ENCODE measurements at places on chromosomes 12 and 14.

GRCh38 chr14:64817631-64818030, 62.1 kb downstream of the SPTB start:
- DNase-seq, result no peak

GRCh38 chr12:84455598-84455997, 457.0 kb downstream of the SLC6A15 start:
- DNase-seq, result no peak

DNA sequence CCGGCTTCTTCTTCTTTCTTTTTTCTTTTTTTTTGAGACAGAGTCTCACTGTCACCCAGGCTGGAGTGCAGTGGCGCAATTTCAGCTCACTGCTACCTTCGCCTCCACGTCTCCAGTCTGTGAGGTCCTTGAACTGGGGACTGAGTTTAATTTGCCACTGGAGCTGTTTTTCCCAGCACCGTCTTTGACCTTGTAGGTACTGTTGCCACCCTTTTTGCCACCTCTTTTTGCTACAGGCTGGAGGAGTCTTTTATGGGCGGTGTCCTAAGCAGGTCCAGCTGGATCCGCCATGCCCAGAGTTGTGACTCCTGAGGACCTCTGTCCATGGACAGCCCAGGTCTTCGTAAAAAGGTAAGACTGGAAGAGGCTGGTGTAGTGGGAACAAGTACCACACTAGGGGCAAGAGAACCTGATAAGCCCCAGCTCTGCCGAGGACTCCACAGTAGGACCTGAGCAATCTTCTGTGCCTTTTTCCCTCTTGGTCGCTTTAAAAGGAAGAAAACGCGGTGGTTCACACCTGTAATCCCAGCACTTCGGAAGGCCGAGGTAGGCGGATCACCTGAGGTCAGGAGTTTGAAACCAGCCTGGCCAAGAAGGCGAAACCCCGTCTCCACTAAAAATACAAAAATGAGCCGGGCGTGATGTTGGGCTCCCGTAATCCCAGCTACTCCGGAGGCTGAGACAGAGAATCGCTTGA, 946 bp downstream of the RNU4-2 start:
- no peak for DNase-seq

- no peak for DNase-seq
These were observed 10.0 kb downstream of the EMP1 start for GRCh38 chr12:13206560-13206897.

DNA sequence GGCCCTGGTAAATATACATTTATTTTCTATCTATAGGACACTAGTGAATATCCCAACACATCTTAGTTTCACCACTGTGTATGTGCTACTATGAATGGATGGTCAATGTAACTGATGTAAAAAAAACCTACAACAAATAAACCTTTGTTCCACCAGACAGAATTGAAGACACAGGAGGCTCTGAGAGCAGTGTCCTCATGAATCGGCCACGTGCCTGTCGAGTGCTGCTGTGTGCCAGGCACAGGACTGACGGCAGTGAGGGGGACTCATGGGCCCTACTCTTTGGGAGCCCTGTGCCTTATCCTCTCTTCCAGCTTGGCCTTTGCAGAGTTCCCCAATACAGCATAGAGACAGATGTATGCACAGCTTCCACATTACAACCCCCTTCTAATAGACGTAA, 18.2 kb downstream of the CINP start:
- no peak for DNase-seq

DNA sequence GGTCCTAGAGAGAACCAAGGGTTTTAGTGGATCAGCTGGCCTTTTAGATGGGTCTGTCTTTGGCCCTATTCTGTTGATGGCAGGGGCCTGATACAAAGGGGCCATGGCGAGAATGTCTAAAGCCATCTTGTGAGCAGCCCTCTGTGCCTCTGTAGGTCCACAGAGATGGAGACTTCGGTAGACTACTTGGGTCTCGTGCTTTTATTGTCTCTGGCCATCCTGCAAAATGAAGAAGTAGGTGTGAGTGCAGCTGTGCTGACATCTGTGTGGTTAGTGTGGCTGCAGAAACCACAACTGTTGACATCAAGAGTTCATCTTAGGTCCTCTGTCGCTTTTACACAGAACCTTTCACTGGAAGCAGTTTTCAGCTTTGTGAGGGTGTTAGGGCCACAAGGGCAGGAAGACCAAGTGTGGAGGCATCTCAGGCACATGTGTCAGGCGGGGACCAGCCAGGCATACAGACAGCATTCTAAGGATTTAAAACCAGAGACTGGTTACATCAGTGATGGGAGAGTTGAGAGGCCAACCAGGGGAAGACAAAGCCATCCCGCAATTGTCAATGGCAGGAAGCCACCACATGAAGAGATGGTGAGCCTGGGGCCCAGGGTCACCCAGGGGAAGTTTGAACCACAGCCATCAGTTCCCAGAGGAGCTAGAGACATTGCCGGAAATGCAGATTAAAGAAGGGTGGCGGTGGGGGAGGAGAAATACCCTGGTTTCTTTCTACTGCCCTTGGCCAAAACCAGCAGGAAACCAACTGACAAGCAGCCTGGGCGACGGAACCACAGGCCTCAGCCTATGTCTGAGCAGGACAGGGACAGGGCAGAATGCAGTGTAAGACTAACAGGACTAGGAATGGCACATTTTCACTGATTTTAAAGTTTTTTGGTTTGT, 13.0 kb upstream of the TPCN1 start:
- DNase-seq, result no peak

GRCh38 chr12:113149361-113150150, at the start of gene CFAP73:
CFAP73 (plus strand) TSS chr12:113149724; CDS start chr12:113149858, 134 bp downstream.
- DNase-seq, result peak; percentile 26

- DNase-seq, result no peak
These were observed 273.1 kb upstream of the RTL1 start for GRCh38 chr14:101176535-101177205.

DNA sequence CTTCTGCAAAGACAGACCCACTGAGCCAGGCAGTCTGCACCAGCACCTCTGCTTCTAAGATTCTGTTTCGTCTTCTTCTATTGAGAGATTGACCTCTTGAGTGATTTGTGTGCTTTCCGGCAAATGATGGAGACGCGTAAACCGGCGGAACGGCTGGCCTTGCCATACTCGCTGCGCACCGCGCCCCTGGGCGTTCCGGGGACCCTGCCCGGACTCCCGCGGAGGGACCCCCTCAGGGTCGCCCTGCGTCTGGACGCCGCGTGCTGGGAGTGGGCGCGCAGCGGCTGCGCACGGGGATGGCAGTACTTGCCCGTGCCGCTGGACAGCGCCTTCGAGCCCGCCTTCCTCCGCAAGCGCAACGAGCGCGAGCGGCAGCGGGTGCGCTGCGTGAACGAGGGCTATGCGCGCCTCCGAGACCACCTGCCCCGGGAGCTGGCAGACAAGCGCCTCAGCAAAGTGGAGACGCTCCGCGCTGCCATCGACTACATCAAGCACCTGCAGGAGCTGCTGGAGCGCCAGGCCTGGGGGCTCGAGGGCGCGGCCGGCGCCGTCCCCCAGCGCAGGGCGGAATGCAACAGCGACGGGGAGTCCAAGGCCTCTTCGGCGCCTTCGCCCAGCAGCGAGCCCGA, 703 bp downstream of the ASCL4 start:
- no peak for DNase-seq

DNA sequence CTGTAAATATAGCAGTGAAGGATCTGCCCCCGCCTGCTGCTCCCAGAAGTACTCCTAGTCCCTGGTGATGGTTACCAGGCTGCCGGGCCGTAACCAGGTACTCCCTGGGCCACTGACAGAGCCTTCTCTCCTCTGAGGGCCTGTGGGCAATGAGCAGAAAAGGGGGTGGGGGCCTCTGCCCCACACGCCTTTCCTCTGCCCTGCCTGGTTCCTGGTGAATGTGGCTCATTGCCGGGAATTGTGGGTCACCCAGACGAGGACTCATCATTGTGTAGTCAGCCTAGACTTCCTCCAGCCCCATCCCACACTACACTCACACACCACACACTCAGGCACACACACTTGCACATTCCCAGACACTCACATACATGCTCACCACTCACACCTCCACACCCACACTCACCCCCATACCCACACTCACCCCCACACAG, 35.7 kb upstream of the ACTN1 start:
- no peak for DNase-seq

DNA sequence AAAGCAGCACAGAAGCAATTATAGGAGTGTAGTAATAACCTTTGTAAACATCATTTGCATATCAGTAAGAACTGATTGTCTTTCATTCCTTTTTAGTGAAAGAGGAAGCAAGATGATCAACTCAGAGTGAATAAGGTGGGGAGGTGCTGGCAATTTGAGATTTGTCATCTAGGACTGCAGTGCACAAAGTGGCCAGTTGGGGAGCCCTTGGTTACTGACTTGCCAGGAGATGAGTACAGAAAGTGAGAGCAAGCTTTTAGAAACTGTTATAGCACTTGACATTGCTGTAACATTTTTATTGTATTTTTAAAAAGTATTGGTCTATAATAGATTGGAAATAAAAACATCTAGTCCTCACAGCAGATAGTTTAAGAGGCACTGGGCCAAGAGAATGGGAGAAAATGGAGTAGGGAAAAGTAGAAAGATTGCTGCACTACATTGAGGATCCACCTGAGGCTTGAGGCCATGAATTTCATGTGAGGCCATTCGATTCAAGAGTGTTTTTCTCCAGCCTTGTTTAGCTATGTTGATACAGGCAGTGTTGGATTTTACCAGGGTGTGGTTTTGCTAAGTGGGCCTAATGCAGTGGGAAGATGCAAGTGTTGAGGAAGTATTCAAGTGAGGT, 98.2 kb downstream of the SNAPC1 start:
- DNase-seq, result no peak

- no peak for DNase-seq
These were observed 145.2 kb upstream of the WSCD2 start for GRCh38 chr12:107983756-107984472.

DNA sequence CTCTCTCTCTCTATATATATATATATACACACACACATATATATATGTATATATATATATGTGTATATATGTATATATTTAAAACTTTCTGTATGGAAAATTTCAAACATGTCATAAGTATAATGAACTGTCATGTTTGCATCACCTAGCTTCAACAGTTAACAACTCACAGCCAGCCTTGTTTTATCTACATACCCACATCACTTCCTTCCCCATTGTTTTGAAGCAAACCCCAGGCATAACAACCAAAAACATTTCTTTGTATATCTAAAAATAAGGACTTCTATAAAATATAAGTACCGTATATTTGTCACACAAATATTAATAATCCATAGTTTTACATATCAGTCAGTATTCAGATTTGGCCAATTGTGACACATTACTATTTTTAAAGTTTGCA, 57.4 kb downstream of the PAPOLA start:
- no peak for DNase-seq

- no peak for DNase-seq
These were observed 27.5 kb upstream of the OAS1 start for GRCh38 chr12:112879191-112879705.

- DNase-seq, result no peak
These were observed 34.7 kb downstream of the CCDC92 start for GRCh38 chr12:123937707-123938591.

DNA sequence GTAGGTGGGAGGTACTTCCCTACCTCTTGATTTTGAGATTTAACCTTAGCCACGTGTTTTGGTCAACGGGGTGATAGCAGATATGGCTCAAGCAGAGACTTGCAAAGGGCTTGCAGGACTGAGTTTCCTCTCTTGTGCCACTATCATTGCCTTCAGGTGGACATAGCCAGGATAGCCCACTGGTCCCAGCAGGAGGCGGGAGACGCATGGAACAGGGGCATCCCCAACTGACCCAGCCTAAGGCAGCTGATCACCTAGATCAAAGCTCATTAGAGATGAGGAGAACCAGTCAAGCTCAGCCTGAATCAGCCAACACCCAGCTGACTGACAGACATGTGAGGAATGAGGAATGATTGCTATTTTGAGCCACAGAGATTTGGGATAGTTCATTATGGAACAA, 49.6 kb downstream of the CALM1 start:
- no peak for DNase-seq

GRCh38 chr12:118098401-118098800, 5.4 kb downstream of the VSIG10 start:
- no peak for DNase-seq

GRCh38 chr14:99627100-99627499, 17.8 kb upstream of the HHIPL1 start:
- no peak for DNase-seq

DNA sequence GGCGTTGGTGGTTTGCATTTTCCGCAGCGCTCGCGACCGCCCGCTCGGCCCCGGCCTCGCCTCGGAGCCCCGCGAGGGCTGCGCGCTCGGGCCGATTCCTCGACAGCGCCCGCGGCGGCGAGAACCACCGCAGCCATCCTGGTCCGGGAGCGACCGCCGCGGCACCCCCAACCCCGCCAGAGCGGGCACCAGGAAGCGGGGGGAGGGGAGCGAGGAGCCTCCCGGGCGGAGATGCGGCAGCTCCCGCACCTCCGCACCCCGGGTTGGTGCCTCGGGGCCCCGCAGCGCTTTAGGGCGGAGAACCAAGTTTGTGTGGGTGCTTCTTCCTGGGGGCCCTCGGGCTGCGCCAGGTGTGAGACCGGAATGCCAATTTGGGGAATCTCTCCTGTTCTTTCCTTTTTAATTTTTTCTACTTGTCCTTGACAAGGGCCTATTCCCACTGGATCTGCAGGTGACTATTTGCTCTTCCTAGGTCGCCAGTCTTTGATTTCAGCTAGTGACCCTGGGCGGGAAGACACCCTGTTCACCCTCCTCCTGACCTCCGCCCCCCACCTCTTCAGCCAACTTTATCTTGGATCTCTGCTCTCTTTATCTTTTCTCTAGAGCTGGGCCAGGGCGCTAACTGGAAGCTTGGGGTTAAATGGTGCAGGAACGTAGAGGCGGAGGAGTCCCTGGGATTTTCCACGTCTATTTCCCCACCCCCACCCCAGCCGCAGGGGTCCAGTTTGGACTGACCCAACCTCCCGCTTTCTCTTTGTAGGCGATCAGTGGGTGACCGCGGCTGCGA, at the start of gene SOCS2:
SOCS2 (plus strand) TSS at position 751 of the 787 bp plus-strand sequence. CDS start 223 bp downstream, outside the sequence.
- DNase-seq, result no peak

DNA sequence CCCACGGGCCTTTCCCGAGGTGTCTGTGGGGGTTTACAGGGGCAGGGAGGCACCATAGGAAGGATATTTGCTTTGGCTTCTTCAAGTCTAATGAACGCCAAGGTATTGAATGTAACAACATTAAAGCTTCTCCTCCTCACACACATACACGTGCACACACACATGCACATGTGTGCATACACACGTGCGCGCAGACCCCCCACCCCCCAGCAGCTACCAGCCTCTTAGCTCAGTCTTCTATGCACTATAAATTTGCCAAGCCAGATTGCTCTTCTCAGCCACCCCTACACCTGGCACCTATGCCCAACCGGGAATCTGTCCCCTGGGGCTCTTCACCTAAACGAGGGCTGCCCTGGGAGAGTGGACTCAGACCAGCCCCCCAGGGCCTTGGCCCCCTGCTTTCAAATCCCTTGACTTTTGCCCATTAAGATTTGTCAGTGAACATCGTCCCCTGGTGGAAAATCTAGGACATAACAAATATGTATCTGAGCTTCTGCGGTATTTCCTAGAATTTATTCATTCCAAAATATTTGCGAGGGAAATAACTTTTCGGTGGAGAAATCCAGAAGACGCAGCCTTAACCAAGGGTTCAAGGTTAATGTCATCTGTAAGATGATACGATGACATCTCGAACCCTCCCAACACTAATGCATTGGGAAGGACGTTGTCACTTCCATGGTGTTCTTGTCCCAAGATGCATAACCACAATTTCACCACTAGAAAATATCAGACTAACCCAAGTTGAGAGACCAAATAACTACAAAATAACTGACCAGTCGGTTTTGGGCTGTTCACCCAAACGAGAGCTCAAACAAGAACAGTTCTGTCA, 330.4 kb downstream of the MED13L start:
- no peak for DNase-seq

Data from brain pericyte (primary cell).